ENCODE measurements at places on chromosomes 3 and 15.

DNA sequence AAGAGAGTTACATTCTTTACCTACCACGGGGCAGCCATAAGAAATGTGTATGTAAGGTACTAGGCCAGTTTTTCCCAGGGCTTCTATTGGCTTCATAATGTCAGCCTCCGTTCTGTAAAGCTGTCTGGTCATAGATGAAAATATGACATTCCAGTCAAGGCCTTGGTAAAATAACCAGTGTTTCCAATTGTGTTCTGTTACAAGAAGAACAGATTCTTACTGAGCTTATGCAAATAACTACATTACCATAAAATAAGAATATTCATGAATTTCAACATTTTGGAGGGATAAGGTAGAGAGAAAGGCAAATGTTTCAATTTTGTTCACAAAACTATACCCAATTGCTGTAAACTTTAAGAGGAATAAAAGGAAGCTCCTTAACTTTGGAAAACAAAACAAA is 315.5 kb downstream of the THSD4 start:
- DNase-seq = no peak

DNA sequence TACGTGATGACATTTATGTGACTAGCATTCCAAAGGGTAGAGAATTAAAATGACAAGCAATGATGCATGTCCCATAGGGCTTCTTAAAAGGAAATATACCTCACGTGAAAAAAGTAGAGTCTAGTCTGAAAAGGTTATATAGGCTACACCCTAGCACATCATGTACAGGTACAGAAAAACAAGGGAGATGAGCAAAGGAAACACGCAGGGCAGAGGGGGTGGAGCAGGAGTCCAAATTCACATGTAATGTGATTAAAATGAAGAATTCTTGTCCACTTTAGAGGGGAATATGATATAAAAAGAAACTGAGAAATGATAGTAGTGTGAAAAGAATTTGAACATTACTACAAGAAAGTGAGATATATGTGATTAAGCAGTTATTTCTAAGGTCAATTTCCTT is 59.4 kb downstream of the HACD2 start:
- DNase-seq = no peak

- no peak for DNase-seq
Observed at GRCh38 chr3:18428036-18428435, 2.9 kb upstream of the SATB1 start.

DNA sequence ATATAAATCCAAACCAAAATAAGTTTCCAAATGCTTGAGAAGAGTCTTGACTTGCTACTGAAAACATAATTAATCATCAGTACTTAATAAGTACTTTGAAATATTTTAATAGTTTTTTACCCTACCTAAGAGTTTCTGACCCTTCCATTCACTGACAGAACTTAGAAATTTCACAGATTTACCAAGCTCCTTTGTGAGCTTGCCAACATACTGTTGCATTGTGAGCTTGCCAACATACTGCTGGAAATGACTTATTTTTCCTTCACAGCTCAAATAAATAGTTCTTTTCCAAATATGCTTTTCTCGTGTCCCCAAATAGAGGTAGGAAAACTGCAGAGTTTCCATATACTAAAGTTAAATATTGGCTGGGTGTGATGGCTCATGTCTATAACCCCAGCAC is 9.6 kb upstream of the AADAC start:
- no peak for DNase-seq

GRCh38 chr3:35201211-35201610 is 438.1 kb upstream of the ARPP21 start:
- DNase-seq = no peak

DNA sequence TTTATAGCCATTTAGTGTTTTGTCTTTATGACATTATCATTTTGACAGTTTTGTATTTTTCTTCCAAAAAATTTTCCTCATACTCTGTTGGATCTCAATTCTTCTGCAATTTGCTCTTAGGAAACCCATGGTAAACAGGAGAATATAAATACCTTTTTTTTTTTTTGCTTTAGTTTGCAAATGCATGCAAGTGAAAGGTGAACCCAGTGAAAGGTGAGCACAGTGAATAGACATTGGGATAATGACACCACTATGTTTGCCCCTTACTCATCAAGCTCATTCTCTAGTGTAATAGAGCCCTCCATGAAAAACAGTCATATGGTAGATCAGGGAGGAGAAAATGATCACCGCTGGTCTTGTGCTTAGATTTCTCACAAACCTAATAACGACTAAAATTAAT is 59.0 kb upstream of the TRPC1 start:
- DNase-seq = no peak

GRCh38 chr15:80660119-80660518 is 35.0 kb upstream of the ABHD17C start:
- DNase-seq = no peak

- no peak for DNase-seq
Observed at GRCh38 chr15:59741274-59741906, 52.3 kb upstream of the BNIP2 start.

DNA sequence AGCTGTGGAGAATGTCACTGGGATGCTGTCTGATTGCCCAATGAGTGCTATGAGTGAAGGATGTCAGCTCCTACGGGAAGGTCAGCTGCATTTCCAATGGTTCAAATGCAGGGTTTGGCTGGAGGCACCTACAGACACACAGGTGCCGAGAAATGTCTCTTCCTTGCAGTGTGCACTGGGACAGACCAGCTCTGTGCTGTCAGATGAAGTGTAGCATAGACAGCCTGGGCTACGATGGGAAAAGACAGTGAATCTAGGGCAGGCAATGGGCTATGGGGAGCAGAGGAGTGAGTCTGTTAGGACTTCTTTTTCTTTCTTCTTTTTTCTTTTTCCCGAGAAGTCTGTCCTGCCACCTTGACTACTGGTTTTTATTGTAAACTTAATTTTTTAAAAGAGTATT is 223.1 kb upstream of the EOMES start:
- no peak for DNase-seq

DNA sequence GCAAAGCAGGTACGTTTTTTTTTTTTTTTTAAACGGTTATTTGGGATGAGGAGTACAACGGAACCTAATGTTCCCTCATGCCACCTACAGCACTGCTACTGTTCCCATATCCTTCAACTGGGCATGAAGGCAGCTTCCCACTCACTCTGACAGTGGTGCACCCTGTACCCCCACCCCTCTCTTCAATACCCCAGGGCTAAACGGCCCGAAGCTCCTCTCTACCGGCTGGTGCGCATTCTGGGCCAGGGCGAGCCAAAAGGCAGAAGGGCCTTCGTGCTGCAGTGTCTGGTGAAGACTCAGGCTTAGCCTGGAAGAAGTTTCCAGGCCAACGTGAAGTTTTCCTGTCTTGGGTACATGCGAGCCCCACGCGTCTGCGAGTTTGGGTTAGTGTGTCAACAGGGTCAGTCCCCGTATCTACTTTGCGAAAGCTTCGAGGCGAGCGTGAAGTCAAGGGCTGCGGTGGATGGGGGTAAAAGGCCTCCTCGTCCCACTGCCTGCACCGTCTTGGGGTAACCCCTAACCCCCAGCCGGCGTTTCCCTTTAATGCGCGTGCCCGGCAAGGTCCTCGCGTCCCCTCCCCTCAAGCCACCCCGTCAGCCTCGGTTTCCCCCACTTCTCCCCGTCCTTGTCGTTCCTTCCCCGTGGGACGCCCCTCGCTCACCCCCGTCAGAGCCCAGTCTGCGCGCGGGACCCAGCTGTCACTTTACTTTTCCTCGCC is 765 bp upstream of the UBE2E2 start:
- DNase-seq = no peak

DNA sequence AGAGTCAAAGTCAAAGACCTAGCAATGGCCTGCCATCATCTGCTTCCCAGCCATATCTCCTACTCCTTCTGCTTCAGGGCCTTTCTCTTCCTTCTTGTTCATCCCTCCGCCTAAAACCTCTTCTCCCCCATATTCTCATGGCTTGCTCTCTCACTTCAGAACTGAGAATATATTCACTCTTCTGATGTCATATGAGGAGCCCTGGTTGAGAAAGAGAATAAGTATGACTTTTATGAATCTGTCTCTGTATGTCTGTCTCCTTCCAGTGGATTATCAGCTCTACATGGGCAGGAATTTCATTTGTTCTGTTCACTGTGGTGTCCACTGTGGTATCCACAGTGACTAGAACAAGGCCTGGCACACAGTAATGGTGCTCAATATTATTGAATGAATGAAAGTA is 11.8 kb downstream of the ZNF592 start:
- DNase-seq = no peak

GRCh38 chr3:146491303-146491702 is 21.9 kb upstream of the PLSCR2 start:
- DNase-seq = no peak

- no peak for DNase-seq
Observed at GRCh38 chr15:39272901-39273300, 308.0 kb upstream of the THBS1 start.

DNA sequence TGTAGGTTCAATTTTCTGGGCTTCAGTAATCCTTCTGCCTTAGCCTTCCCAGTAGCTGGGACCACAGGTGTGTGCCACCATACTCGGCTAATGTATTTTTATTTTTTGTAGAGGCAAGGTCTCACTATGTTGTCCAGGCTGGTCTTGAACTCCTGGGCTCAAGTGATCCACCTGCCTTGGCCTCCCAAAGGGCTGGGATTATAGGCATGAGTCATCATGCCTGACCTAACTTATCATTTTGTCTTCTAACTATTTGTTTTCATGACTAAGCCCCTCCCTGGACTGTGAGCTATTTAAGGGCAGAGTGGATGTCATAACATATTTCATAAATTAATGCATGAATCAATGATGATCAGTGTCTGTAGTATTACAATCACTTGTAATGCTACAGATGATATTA is 56.1 kb upstream of the PIAS1 start:
- DNase-seq = no peak

DNA sequence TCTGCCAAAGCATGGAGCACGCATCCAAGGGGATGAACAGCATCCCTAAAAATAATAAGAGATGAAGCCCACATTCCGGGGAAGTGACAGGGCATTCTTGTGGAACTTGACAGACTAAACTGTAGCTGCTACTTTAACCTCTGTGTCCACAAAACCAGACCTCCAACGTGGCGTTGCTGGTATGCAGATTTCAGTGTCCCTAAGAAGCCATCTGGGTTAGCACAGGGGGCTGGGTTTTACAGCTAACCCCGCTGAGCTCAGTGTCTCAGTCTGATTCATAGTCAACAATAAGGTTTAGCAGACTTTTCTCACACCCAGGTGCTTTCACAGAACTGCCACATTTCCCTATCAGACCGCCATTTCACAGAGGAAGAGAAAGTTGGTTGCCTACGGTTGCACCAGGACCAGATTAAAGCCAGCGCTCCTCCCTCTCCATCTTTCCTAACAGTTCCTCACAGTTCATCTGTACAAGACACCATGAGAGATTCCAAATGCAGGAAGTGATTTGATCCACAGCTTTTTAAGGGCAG is 61.6 kb upstream of the CTDSPL start:
- no peak for DNase-seq

GRCh38 chr3:190024912-190025311 is 95.8 kb downstream of the P3H2 start:
- no peak for DNase-seq

- DNase-seq = no peak
Observed at GRCh38 chr3:192991356-192991755, 73.7 kb upstream of the MB21D2 start.

DNA sequence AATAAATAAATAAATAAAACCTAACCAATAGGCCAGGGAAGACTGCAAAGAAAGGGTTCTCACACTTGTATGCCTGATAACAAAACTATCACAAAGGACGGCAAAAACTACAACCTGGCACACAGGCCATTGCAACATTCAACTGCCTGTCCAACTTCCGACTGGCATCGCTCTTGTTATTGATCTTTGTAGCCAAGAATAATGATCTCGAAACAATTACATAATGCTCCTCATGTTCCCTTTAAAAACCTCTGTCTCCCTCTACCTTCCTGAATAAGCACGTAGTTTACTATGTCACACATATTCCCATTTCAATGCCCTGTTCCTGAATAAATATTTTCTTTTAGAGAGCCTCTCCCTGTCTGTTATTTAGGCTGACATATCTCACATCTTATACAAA is 74.3 kb downstream of the B3GNT5 start:
- no peak for DNase-seq

DNA sequence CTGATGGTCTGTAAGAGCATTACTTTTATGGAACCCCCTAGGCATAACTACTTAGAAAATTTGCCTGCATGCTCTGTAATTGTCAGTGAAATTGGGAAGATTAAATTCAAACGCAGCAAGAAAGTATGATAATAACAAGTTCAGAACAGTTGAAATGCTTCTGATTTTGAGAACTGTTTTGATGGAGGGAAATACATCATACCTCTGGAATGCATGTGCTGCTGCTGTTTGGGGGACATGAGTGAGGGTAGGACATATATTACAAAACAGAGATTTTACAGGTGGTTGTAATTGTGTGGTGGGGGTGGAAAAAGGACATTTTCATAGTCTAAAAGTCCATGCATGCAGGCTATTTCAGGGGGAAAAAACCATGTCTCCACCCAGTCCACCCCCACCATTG is 135.0 kb upstream of the DPH6 start:
- no peak for DNase-seq

DNA sequence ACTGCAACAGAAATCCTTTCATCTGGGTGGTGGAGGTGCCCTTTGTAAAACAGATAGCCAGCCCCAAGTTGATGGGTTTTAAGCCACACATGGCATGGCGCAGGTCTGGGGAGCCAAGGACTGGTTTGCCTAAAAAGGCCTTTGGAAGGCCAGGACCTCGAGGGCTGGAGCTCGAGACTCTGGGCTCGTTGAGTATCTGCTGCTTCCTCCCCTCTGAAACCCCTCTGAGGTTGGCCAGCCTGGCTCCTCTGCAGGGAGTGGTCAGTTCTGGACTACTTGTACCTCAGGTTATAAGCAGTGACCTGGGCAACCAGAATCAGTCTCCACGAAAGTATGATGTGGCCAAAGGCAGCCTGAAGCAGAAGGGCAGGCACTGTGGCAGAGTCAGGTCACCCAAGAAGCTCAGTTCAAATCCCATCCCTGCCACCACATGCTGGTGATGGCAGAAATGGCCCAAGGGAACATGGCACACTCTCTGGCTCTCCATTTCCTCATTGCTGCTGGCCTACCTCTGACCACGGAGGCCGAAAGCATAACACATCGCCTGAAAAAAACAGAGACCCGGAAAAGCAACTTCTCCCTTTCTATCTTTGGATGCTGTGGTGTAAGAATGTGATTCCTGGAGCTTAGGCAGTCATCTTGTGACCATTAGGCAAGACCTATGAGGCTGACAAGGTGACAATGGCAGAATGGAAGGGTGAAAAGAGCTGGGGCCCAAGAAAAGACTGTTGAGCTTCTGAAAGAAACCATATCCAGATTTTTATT is 51.2 kb downstream of the WNT7A start:
- DNase-seq = no peak

Data from stimulated activated CD8-positive, alpha-beta memory T cell treated with anti-CD3 and anti-CD28 coated beads, Interleukin-7, amount 100 ng/mL, for 48 hours (primary cell).